ENCODE measurements at places on chromosomes 13 and 19. TPM values are rescaled to one million over a fixed set of nuclear protein-coding genes. Genes with fewer than 3 reads are reported as not detected.

Gene URAD
- total RNA-seq = not detected

GRCh38 chr13:84912720-84913119 is 886.5 kb downstream of the SLITRK6 start:
- H3K27me3 ChIP-seq = no peaks in the 10 kb centered on the region
- no peak for DNase-seq
- no peaks in the 10 kb centered on the region for H3K4me1 ChIP-seq
- H3K36me3 ChIP-seq = no peaks in the 10 kb centered on the region
- H3K4me3 ChIP-seq = no peak overlapping the region
- H3K27ac ChIP-seq = no peak overlapping the region

DNA sequence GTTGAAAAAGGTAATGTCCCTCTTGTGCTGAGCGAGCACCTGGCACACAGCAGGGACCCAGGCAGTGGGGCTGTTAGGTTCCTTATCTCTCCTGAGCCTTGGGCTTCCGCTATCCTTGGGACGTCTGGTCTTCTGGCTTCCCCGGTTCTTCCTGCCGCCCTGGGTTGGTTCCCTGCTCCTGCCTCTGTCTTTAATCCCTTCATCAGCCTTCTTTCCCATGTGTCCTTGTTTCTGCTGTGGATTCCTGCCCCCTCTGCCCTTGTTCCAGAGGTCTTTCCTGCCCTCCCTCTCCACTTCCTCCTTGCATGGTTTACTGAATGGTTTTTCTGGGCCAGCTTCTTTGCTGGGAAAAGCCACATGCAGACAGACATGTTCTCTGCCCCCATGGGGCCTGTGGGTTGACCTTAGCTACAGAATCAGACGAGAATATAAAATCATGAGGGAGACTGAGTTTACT is 2.6 kb downstream of the EPN1 start:
- H3K4me3 ChIP-seq = no peak overlapping the region
- no peaks in the 10 kb centered on the region for H3K27me3 ChIP-seq
- H3K4me1 ChIP-seq = peaks cover 72% of the 10 kb centered on the region
- DNase-seq = no peak
- H3K36me3 ChIP-seq = peaks cover 63% of the 10 kb centered on the region

GRCh38 chr13:112066624-112067004 is 335 bp upstream of the SOX1 start:
- H3K4me3 ChIP-seq = peak overlapping the region; percentile 42
- no peak overlapping the region for H3K27ac ChIP-seq
- H3K36me3 ChIP-seq = no peaks in the 10 kb centered on the region
- H3K27me3 ChIP-seq = peaks cover 95% of the 10 kb centered on the region

DNA sequence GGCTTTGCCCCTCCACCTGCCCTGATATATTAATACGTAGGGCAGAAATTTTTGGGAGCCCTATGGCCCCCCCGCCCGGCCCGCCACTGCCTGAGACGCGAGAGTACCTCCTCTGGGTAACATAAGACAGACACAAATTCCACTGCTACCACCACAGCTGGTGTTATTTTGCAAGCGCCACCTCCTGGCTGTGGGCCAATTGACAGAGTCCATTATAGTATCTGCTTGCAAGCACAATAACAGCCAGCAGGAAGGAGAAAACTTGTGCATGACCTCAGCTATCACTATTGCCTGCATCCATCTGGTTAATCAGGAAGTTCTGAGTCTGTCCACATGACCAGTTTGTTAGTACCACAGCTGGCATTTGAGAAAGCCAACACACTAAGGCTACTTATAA is 25.3 kb upstream of the OR10H2 start:
- no peaks in the 10 kb centered on the region for H3K27me3 ChIP-seq
- DNase-seq = peak; percentile 96
- peaks cover 14% of the 10 kb centered on the region for H3K4me1 ChIP-seq

DNA sequence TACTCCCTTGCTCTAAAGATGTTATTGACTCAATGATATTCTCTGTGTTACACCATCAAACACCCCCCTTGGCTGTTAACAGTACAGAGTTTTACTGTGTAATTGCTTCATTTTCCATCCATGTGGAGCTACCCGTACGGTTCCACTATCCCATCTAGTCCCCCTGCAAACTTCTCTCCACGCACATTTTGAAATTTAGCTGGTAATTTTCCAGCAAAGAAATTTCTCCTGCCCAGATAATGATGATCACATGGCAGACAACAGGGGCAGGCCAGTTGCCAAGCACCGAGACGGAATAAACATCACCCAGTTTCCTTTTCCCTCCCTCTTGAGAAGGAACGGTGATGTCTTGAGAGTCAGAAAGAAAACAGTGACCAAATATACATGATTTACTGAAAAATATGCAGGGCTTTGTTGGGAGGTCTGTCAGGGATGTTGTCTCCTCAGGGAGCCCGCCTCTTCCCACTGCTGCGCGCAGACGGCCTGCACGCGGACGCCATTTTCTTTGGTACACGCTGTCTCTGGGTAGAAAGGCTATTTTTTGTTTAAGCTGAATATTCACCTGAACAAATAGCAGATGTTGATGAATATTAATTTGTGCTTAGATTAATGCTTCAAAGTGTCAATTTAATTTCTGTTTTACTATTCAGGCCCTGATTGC is 109.9 kb downstream of the OLFM4 start:
- H3K36me3 ChIP-seq = no peaks in the 10 kb centered on the region
- H3K4me1 ChIP-seq = peaks cover 6% of the 10 kb centered on the region
- H3K4me3 ChIP-seq = no peak overlapping the region
- H3K27ac ChIP-seq = peak overlapping the region; percentile 58

DNA sequence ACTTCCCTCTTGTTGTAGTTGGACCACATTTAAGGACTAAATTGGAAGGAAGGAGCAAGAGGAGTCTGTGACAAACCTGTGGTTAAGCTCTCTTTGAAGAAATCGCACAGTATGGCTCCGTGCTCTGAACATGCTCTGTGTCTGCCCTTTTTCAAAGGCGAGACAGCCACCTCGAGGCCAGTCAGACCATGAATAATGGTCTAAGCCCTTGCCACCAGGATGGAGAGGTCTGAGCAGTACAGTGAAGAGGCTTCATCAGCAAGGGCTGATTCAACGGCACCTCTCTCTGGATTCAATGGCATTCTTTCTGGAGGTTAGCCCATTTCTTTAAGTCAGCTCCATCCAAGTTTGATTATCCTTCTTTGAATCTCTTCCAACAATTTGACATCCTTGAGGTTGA is 30.9 kb downstream of the FAM216B start:
- no peak for DNase-seq
- no peak overlapping the region for H3K27ac ChIP-seq
- H3K4me3 ChIP-seq = no peak overlapping the region
- no peaks in the 10 kb centered on the region for H3K4me1 ChIP-seq
- H3K27me3 ChIP-seq = no peaks in the 10 kb centered on the region

DNA sequence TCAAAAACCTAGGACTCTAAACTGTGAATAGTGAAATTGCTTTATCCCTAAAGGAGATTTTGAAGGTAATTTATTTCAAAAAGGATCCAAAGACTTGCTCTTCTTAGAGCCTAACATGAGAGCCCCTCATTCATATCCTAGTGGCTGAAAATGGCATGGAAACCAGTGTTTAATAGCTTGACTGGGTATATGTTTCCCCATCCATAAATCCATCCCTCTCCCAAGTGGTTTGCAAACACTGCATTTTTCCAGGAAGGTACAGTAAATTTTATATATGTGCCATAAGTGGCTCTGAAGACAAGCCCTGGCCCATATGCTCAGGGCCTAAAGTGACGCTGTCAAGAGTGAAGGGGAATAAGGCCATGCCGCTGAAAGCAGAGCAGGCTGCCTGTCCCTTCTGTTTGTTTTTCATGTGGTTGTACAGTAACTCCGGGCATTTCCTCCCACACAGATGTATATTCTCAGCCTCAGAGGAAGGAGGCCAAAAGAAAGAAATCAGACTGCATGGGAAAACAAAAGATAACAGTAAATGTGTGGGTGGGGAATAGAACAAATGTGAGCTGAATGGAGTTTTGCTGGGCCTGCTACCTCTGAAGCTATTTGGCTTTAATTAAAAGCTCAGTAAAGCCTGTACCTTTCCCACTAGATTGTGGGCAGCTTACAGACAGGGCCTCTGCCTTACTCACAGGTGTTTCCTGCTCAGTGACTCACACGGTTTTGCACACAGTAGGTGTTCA is 181.9 kb downstream of the PCDH9 start:
- no peaks in the 10 kb centered on the region for H3K36me3 ChIP-seq
- H3K27me3 ChIP-seq = no peaks in the 10 kb centered on the region
- peaks cover 6% of the 10 kb centered on the region for H3K4me1 ChIP-seq
- H3K4me3 ChIP-seq = no peak overlapping the region
- no peak for DNase-seq

DNA sequence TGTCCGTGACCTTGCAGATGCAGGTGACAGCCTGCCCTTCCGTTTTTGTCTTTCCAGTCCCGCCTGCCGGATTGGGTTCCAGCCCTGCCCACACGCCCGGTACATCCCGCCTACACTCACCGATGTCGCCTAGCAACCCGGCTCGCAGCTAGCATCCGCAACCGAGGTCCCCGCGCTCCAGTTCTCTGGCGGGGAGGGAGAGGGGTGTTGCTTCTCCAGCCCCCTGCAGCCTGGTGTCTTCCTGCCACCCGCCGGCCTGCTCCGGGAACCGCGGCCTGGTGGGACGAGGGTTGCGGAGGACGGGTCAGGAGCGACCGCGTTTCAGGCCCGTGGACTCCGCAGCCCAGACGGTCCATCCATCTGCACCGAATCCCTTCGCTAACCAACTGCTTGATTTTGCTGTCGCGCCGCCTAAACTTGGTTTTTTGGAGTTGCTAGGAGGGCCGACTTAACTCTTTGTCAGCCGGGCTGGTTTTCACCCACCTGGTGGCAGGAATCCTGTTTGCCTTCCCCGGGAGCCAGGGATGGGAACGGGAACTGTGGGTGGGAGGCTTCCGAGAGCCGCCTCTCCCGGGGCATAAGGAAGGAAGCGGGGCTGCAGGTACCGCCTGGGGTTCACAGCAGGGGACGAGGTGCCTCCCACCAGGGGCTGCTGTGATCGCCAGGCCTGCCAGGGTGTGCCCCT is 15.4 kb upstream of the MATK start:
- H3K36me3 ChIP-seq = no peaks in the 10 kb centered on the region
- H3K27ac ChIP-seq = no peak overlapping the region
- peaks cover 15% of the 10 kb centered on the region for H3K4me1 ChIP-seq
- no peak for DNase-seq

All from esophagus muscularis mucosa (tissue), 4 donors.